ENCODE measurements at places on chromosomes 7 and 10.
A peak's percentile ranks its signal among the peaks of the same experiment; 100 is the strongest.

DNA sequence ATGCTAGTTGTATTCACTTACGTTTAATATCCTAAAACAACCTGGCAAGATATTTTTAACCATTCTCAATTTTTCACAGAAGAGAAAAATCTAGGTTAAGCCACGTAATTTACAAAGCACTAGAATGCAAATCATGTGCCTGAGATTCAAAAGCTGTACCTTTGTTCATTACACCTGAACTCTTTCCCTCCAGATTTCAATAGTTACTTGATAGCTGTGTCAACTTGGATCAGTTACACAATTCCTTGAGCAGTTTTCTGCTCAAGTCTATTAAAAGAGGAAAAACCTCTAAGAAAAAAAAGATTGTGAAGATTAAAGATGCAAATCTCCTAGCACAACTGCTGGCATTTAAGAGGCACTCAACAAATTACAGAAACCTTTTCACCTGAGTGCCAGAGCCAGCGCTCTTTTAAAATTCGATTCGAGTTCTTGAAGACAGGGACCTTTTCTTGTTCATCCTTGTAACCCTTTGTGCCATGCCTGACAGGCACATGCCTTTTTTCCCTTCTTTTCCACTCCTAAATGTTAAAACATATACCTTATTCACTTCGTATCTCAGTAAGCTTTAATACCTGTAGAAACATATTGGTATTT, 886 bp downstream of the NSUN6 start:
- no peak for DNase-seq

DNA sequence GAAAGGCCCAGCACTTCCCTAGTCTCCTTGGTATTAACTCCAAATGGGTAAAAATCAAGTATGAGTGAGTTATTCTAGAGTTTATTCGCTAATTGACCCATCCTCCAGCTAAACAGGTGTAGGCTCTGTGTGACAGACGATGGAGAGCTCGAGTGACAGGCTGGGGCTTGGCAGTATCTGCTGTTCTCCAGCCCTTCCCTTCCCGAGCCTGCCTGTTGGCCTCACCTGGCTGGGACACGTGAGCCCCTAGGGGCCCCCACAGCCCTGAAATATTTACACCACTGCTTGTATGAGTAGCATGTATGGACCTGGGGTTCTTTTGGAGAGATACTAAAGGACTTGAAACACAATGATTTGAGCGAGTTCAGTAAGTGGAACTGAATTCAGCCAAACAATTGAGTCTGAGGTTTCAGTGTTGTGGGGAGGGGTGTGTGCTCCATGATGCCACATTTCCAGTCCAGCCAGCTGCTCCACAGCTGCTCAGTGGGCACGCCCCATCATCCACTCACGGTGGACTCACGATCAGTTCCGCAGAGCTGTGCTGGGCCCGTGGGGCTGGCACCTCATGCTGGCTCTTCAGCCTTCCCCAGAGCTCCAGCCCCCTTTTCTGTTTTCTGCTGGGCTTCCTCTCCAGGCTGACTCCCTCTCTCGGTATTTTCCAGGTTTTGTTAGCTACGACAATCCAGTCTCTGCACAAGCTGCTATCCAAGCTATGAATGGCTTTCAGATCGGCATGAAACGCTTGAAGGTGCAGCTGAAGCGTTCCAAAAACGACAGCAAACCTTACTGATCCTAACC, 283.0 kb downstream of the USP6NL start:
- no peak for DNase-seq

GRCh38 chr10:27784272-27784671, 38.7 kb upstream of the MKX start:
- no peak for DNase-seq

GRCh38 chr10:91528768-91529167, 104.1 kb downstream of the PPP1R3C start:
- DNase-seq, result no peak

DNA sequence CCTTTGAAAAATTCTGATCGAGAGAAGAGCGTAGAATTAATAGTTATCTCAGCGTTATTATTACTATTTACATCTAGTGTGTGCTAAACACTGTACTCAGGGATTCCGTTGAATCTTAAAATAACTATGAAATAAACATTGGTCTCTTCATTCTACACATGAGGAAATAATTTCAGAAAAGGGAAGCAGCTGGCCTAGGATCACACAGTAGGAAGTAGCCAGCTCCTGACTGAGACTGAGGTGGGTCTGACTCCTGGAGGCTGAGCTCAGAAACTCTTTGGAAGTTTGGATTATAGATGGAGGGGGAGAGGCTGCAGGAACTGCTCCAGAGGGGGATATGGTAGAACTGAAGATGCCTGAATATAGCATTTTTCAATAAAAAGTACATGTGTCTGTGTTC, 183.9 kb upstream of the WDR11 start:
- DNase-seq, result no peak

- DNase-seq, result no peak
Observed at GRCh38 chr7:155643804-155644177, 670 bp upstream of the RBM33 start.

GRCh38 chr10:17963431-17963830, 11.7 kb downstream of the SLC39A12 start:
- DNase-seq, result no peak

GRCh38 chr7:7746458-7746857, 28.1 kb upstream of the RPA3 start:
- no peak for DNase-seq

GRCh38 chr7:152050547-152050971, 25.1 kb downstream of the GALNT11 start:
- DNase-seq, result no peak

DNA sequence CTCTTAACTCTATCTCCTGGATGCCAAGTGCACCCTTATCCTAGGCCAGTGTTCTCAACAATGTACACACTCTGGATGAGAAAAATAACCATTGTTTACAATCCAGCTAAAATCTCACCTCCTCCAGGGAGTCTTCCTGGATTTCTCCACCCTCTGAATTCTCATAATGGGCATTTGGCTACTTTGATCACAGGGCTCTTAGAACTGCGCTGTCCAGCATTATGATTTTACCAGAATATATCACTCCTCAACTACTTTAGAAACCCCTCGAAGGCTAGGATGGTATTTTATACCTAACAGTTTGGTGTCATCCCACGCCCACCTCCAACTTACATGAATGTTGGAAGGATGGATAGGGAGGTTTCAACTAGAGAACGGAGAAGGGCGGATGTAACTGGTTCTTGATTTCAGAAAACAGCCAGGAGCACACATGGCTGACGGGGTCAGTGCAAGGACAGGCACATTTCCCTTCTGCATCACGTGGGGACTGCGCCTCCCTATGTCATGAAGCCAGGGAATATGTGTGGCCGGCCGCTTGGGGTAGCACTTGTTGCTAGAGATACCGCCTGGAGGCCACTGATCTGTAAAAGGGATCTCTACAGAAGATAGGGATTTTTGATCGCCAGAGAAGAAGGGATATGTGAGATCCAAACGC, 1.2 kb upstream of the ATP6V0E2 start:
- DNase-seq, result peak; percentile 49

DNA sequence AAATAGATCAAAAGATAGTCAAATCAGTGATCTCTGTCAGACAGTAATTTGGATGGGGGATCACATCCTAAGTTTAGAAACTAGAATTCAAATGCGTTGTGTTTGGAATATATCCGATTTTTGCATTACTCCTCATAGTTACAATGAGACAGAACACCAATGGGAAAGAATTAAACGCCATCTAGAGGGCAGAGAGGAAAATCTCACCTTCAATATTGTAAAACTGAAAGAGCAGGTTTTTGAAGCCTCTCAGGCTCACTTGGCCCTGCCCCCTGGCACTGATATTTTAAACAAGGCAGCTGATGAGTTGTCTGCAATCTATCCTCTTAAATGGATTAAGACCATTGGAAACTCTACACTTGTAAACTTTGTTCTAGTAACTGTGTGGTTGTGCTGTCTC, 17.7 kb downstream of the FRG2B start:
- no peak for DNase-seq

- no peak for DNase-seq
Observed at GRCh38 chr7:116236020-116236630, 25.8 kb downstream of the TES start.

DNA sequence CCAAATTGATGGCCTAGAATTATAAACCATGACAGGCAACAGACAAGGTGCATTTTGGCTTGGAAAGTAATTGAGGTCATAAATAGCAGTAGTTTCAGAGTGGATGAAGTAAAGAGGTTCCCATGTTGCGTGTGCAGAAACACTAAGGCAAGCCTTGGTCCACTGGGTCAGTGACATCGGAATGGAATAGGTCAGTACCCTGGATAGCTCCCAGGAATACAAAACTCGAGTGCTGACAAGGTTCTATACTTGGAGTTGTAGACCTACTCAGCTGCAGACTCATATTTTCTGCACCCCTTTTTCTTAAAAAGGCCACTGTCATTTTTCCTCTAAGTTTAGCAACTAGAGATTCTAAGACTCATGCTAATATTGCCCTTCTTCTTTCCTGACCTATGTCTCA, 132.8 kb downstream of the DYNC1I1 start:
- no peak for DNase-seq

- DNase-seq, result no peak
Observed at GRCh38 chr7:86833360-86833759, 189.7 kb downstream of the GRM3 start.

DNA sequence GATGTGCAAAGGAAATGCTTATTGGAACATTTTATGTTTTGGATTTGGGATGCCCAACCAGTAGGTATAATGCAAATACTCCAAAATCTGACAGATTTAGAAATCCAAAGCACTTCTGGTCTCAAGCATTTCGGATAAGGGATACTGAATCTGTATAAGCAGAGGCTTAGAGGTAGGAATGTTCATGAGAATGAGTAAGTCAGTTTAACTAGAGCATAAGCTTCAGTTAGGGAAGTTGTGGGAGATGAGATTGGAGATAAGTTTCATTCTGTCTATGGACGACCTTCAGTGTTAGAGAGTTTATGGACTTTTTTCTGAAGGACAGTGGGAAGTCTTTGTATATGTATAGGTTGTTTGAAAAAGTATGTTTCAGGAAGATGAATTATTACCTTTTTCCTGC, 10.4 kb downstream of the TAX1BP1 start:
- no peak for DNase-seq

- DNase-seq, result no peak
Observed at GRCh38 chr10:78784546-78784945, 284.2 kb upstream of the ZMIZ1 start.

GRCh38 chr10:91975438-91975837, 51.9 kb downstream of the BTAF1 start:
- DNase-seq, result no peak

GRCh38 chr7:156480671-156481070, 159.9 kb upstream of the RNF32 start:
- DNase-seq, result no peak

- no peak for DNase-seq
Observed at GRCh38 chr7:40884241-40884640, 749.4 kb downstream of the SUGCT start.

GRCh38 chr7:141700848-141701371, 1.1 kb downstream of the DENND11 start:
- DNase-seq, result no peak

- no peak for DNase-seq
Observed at GRCh38 chr10:23081891-23082290, 13.5 kb upstream of the MSRB2 start.

GRCh38 chr10:16792675-16793074, 24.5 kb downstream of the RSU1 start:
- DNase-seq, result no peak

DNA sequence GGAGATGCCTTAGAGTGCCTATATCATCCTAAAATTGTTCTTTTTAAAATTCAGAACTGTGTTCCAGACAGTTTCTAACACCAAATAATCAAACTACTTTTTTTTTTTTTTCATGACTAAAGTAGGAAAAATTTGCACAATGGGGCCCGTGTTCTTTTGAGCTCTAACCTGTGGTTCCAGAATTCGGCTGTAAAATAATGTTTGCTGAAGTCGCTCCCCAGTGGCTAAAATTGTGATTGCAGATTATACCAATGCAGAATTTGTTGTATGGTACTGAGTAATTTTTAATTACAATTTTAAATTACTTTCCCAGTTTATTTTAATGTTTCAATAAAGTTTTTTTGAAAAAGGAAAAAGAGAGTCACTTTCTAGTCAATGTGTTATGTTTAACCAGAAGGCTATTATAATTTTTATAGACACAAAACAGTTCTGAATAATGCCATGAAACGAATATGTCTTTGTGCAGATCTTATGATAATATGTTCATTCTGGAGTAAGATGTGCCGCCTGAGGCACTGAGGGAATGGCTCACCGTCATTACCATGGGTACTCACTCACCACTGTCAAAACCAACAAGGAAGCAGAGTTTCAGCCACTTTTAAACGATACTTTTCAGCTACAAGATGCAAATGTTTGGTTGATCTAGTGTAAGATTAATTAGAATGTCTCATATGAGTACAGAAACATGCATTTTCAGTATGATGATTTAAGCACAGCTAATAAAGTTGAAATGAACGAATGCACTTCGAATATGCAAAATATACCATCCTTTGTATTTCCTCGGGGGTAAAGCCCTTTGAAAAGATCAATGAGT, 173.6 kb downstream of the PRKCQ start:
- DNase-seq, result no peak

- no peak for DNase-seq
Observed at GRCh38 chr7:75718390-75719031, 20.2 kb downstream of the HIP1 start.

DNA sequence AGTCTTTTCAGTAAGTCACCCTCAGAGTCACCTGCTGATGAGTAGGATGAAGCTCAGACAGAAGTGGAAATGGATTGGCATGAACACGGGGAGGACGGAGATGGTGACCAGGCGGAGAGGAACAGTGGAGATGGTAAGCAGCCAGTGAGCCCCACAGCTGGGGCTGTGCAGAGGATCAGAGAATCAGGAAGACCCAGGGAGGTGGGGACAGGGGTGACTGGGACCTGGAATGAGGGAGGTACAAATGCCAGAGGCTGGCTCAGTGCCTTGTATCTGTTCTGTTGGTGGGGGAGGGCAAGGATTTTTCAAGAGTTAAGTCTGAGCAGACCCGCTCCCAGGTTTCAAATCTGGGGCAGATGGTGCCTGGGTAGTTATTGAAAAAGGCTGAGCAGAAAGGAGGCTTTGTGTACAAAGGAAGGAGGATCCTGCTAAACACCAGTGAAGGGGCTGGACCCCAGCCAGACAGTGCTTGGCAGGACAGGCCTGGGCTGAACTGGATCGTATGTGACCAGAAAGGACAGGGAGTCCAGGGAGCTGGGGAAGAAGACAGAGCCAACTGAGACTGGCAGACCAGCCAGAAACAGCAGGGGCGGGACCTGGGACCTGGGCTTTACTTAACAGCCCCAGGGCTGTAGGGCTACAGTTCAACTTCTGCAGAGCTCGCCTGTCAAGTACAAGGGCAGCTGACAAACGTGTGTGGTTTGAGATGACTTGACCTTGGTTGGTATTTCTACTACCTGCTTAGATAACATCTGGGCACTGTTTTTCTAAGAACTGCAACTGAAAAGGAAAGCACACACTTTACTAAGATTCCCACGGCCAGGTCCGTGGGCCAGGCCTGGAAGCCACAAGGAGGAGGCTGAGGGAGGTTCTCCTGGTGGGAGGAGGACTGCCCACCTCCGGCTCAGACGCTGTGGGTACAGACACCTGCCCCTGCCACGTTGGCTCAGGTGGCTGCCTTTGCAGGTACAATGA, 13.2 kb upstream of the FRMPD2 start:
- no peak for DNase-seq
